Sigmoid colon (tissue), 7 donors: ENCODE measurements at places on chromosomes 2 and 18. TPM values are rescaled to one million over a fixed set of nuclear protein-coding genes. Genes with fewer than 3 reads are reported as not detected.

Gene GALNT5
- total RNA-seq = 1.1 TPM

Gene PLGLB2
- total RNA-seq = 1.4 TPM

Gene FBXO11
- total RNA-seq = 71.7 TPM

Gene EIF2AK2
- 38.5 TPM for total RNA-seq

- no peak for DNase-seq
These were observed 305.9 kb upstream of the TMEFF2 start for GRCh38 chr2:192500550-192501200.

DNA sequence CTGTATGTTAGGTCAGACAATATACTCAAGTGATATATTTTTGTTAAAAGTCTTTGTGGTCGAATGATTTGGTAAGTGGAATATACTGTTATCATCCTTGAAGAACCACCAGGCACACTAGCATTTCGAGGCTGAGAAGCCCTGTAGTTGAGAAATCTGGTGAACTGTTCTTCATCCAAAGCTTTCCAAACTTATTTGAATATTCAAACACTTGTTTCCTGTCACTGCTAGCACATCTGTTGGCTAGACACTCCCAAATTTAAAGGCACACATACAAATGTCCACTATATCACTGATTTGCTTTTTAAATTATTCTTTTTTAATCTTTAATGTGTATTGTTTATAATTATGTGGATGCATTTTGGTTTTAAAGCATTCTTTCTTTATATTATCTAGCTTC, 241.9 kb upstream of the CNTNAP5 start:
- DNase-seq = no peak
